Activated T-cell treated with anti-CD3 and anti-CD28 coated beads, Interleukin-2, amount 50 U/mL, for 4 hours (primary cell): ENCODE measurements at places on chromosomes 16 and 17. TPM values are rescaled to one million over a fixed set of nuclear protein-coding genes. Genes with fewer than 3 reads are reported as not detected.

The CA5A gene
- not detected for total RNA-seq

The PYDC1 gene
- not detected for total RNA-seq

The TRIM37 gene
- 25.6 TPM for total RNA-seq

The PPL gene
- 0.08 TPM for total RNA-seq

The ALDH3A1 gene
- not detected for total RNA-seq

The INCA1 gene
- not detected for total RNA-seq

The EME1 gene
- 13.3 TPM for total RNA-seq

The DNAH2 gene
- not detected for total RNA-seq

The RAC3 gene
- total RNA-seq = 4.8 TPM

The TRIM25 gene
- total RNA-seq = 52.4 TPM

The SULT1A1 gene
- 5.5 TPM for total RNA-seq

The TMED6 gene
- 1.5 TPM for total RNA-seq

The USP6 gene
- 0.23 TPM for total RNA-seq
